ENCODE measurements at places on chromosomes 12 and 14. TPM values are rescaled to one million over a fixed set of nuclear protein-coding genes. Genes with fewer than 3 reads are reported as not detected.

The MUCL1 gene
- 90.0 TPM for total RNA-seq

The TMEM132C gene
- total RNA-seq, result 11.7 TPM

The TBX3 gene
- 14.7 TPM for total RNA-seq

The PEX5 gene
- 26.1 TPM for total RNA-seq

The INHBC gene
- not detected for total RNA-seq

The ZNF641 gene
- 14.3 TPM for total RNA-seq

The TMEM179 gene
- 0.39 TPM for total RNA-seq

The PLEK2 gene
- total RNA-seq, result 14.0 TPM

The KCNC2 gene
- total RNA-seq, result 0.20 TPM

The TMEM233 gene
- 0.20 TPM for total RNA-seq

The MAP1LC3B2 gene
- 1.2 TPM for total RNA-seq

The LHX5 gene
- not detected for total RNA-seq

The MYO1H gene
- total RNA-seq, result 2.4 TPM

The MYF6 gene
- total RNA-seq, result 9.8 TPM

The CLEC7A gene
- 5.8 TPM for total RNA-seq

The POTEM gene
- total RNA-seq, result not detected

The CDKN3 gene
- total RNA-seq, result 13.3 TPM

The KRT1 gene
- 791 TPM for total RNA-seq

The DCN gene
- 1,233 TPM for total RNA-seq

The ZNF839 gene
- total RNA-seq, result 12.1 TPM

The NKX2-1 gene
- not detected for total RNA-seq

The GUCY2C gene
- 0.10 TPM for total RNA-seq

The POU6F1 gene
- total RNA-seq, result 4.8 TPM

The RBP5 gene
- 1.4 TPM for total RNA-seq

The RPL10L gene
- total RNA-seq, result not detected

The DACT1 gene
- total RNA-seq, result 24.3 TPM

The BDKRB2 gene
- total RNA-seq, result 2.7 TPM

The OR10A7 gene
- not detected for total RNA-seq

The PIWIL1 gene
- 0.10 TPM for total RNA-seq

The OR9K2 gene
- total RNA-seq, result not detected

The REM2 gene
- not detected for total RNA-seq

The CISTR gene
- total RNA-seq, result not detected

The CLEC4C gene
- total RNA-seq, result 0.30 TPM

The SERPINA3 gene
- total RNA-seq, result 14.0 TPM

The NTN4 gene
- total RNA-seq, result 9.4 TPM

The ALG10B gene
- 7.5 TPM for total RNA-seq

The LALBA gene
- not detected for total RNA-seq

The SAMD4A gene
- 41.9 TPM for total RNA-seq

The ADCY6 gene
- 34.8 TPM for total RNA-seq

The LRTM2 gene
- total RNA-seq, result 0.20 TPM

The SLC8B1 gene
- 14.1 TPM for total RNA-seq

The KIF26A gene
- 8.1 TPM for total RNA-seq

The AKAP5 gene
- 1.3 TPM for total RNA-seq

The IGF1 gene
- total RNA-seq, result 14.0 TPM

The CNTN1 gene
- 28.9 TPM for total RNA-seq
